HTR-8/SVneo (cell line): ENCODE measurements at places on chromosomes 13 and 19.

- no peak for DNase-seq
These were observed 182.9 kb downstream of the FGF9 start for GRCh38 chr13:21853779-21854178.

DNA sequence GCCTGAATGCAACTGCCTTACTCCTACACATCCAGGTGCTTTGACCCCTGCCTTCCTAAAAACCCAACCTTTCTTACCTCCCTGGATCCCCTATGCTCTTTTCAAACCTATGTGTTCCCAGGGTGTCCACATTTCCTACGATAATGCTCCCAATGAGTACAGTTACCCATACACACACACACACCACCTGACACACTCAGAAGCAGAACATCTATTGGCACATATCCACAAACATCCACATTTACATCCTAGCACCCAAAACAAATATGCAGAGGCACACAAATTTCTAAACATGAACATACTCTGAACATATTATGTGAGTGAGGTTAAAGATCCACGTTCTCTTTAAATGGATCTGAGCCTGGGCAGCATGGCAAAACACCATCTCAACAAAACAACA is 22.4 kb upstream of the PLAUR start:
- DNase-seq, result no peak

DNA sequence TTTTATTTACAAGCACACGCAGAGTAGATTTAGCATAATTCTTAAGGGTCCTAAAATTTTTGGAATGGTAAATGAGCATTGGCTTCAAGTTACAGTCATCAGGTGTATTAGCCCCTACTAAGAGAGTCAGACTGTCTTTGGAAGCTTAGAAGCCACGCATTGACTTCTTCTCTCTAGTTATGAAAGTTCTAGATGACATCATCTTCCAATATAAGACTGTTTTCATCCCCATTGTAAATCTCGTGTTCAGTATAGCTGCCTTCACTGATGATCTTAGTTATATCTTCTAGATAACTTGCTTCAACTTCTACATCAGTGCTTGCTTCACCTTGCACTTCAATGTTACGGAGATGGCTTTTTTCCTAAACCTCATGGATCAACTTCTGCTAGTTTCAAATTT is 148.8 kb upstream of the SLITRK1 start:
- DNase-seq, result no peak

DNA sequence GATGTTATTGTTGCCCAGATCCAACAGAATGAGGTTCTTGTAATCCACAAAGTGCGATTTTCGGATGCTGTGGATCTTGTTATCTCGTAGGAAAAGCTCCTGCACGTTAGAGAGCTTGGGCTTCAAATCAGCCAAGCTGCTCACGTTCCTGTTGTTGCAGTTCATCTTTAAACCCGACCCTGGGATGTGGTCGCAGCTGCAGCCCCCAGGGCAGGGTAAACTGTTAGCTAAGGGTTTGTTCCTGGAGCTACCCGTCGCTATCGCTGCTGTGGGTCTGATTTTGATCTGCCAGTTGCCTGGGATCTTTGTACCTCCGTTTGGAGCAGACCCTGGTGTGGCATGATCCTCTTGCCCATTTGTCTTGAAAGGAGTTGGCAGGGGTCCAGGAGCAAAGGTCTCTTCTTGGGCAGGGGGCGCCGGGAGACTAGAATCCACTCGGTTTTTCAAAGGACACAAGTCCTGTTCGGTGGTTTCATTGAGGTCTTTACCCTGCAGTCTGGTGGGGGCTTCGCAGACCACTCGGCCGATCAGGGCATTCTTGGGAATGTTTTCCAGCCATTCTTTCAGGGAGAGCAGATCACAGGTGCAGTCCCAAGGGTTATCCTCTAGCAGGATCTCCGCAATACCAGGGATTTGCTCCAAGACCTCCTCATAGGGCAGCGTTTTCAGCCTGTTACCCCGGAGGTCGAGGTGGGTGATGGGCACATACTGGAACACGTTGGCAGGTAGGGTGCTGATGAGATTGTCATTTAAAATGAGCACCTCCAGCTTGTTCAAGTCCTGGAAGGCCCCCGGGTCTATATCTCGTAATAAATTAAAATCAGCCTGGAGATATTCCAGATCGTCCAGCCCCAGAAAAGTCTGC is 1.8 kb downstream of the SLITRK1 start:
- no peak for DNase-seq

- DNase-seq, result peak; percentile 87
These were observed at the start of gene BRD4 for GRCh38 chr19:15332311-15332996. Gene BRD4, minus strand, starts transcription at chr19:15332539. Its CDS starts 59,440 bp downstream, at chr19:15273099.

DNA sequence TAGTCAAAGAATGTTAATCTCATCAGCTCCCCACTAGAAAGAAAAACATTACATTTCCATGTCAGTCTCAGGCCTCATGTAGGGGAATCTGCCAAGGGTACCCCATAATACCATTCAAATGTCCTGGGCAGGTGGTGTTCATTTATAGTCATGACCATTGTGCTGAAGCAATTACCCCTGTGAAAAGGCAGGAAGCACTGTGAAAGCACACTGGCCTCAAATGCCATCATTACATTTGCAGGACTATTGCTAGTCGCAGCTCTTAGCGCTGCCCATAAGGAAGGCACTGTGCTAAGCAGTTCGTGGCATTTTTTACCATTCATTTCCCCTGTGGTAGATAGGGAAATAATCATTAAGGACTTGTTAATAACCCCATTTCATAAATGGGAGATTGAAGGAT is 109.0 kb downstream of the LHFPL6 start:
- DNase-seq, result no peak

DNA sequence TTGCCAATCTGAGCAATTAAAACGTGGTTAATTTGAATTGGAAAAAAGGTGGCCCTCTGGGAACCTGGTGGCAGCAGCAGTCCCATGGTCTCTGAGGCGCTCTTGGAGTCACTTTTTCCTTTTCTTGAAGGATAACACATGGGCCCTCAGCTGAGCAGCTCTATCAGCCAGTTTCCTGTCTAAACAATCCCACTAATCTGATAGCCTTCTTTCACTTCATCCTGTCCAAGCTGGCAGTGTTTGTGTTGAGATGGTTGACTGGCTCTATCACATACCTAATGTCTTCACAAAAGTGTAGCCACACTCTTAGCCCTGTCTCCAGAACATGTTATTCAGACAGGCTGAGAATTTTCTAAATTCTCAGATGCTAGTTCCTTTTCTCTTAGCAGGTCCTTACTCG is 10.7 kb downstream of the MZT1 start:
- DNase-seq, result no peak

- DNase-seq, result no peak
These were observed 1.3 kb downstream of the ALOX5AP start for GRCh38 chr13:30736461-30737320.

- no peak for DNase-seq
These were observed 943 bp downstream of the ZNF302 start for GRCh38 chr19:34678421-34678820.

DNA sequence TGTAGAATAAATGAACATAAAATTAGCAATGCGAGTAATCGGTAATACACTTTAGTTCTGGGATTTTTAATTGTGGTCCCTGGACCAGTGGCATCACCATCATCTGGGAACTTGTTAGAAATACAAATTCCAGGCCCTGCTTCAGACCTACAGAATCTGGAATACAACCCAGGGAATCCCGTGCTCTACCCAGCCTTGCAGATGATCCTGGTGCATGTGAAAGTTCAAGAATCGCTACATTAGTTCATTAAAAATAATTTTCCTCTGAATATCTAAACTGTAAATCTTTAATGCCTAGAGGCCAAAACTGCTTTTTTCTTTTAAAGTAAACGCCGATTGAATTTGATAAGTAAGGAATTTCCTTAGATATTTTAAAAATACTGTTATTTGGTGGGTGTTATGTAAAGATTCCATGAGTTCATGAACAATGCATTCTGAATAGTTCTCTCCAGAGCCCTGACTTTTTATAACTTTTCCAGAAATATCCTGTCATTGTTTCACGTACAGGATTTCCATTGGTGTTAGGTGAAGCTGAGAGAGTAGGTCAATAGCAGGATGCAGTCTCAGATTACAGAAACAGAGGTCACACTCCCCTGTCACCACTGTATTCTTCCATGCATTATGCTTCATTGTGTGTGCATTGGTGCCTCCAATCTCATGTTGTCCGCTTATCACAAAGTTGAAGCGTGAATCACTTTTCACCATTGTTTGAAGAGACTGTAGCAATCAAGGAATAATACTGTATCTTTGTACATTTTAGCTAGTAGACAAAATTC is 596.5 kb upstream of the KLF12 start:
- no peak for DNase-seq
